ENCODE measurements at places on chromosomes 6 and 20. TPM values are rescaled to one million over a fixed set of nuclear protein-coding genes. Genes with fewer than 3 reads are reported as not detected.

GRCh38 chr20:55472704-55473103 is 532.6 kb downstream of the CBLN4 start:
- no peak for DNase-seq

DNA sequence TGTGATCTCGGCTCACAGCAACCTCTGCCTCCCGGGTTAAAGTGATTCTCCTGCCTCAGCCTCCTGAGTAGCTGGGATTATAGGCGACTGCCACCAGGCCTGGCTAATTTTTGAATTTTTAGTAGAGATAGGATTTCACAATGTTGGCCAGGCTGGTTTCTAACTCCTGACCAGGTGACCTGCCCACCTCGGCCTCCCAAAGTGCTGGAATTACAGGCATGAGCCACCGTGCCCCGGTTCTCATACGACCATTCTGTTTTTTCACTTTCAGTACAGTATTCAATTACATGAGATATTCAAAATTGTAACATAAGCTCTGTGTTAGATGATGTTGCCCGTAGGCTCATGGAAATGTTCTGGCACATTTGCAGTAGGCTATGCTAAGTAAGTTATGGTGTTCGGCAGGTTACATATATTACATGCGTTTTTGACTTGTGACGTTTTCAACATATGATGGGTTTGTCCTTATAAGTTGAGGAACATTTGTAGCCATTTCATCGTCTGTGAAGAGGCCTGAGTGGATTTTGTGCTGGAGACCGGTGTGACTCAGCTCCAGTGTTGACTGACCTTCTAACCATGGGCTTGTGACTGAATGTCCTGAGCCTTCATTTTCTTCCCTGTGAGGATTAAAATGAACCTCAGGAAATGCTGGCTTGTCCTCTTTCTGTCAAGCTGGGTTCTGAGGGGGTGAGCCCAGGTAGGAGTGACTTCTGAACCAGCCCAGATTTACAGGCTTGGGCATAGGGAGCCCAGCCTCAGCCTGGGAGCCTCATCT is 12.2 kb downstream of the PPARD start:
- DNase-seq: no peak

DNA sequence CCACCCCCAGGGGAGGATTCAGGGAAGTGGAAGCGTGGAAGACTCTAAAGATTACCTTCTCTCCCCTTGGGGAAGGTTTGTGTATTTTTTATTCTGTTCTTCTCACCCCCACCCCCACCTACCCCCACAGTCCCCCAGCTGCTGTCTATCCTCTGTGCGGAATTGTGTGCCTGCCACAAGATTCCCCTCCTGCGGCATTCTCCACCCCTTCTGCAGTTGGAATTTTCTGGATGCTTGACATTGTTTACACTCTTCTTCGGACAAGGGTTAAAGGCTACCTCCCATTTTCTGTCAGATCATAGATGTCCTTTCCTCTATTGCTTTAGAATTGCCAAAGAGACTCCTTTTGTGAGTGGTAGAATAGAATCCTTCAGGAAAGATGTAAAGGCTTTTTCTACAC is 60.4 kb upstream of the EDN3 start:
- DNase-seq: no peak

DNA sequence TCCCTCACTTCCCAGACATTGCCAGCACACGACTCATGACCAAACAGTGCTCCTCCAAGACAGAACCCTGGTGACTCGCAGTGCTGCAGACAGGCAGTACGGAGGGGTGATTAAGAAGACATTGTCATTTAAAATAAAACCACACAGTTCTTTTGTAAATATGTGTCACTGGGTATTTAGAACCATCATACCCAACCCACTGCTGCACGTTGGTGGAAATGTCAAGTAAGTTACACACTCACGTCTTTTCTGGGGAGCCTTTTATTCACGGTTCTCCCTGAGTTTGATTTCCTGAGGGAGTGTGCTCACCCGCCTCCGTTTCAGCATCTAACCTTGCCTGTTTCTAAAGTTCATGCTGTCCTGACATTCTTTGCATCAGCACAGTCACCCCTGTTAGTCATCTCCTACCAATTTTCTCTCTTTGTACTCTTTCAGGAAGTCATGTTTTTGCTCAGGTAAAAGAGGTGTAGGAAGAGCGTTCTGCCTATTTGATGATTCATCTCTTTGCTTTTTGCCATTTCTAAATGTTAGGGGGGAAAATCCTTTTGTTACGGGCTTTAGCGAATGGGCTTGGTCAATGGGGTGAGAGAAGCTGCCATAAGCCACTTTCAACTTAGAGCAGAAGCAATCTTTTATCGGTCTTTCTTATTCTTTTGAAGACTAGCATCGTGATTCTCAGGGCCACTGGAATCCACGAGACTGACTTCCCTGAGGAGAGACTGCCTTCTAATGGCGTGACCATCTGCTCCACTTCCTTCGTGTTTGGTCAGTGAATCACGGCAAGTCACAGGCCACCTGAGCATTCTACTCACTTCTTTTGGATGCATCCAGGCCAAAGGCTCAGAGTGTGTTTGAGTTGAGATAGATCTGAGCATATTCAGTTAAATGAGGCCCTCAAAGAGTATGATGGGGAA is 512.8 kb upstream of the JARID2 start:
- DNase-seq: no peak

DNA sequence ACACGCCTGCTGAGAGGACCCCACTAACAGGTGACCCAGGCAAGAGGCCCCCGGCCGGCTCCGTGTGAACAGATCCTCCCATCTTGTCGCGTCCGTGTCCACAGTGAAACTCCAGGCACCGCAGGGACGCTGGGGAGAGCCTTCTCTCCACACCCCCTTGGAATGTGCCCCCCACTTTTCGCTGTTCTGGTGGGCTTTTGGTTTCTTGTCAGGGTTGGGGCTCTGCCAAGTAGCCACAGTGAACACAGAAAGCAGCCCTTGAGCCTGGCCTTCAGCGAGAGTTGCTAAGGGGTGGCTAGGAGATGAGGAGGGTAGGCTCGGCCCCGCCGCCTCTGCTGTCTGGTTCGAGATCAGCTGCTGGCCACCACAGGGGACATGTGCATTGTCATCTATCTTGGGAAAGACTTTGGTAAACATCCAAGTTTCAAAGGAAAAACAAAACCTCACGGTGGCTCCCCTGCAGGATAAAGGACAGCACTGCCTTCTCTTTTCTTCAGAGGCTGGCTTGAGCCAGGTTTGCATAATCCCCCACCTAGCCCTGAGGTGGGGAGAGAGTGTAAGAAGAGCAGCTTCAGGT is 22.7 kb downstream of the SYNDIG1 start:
- DNase-seq: no peak

DNA sequence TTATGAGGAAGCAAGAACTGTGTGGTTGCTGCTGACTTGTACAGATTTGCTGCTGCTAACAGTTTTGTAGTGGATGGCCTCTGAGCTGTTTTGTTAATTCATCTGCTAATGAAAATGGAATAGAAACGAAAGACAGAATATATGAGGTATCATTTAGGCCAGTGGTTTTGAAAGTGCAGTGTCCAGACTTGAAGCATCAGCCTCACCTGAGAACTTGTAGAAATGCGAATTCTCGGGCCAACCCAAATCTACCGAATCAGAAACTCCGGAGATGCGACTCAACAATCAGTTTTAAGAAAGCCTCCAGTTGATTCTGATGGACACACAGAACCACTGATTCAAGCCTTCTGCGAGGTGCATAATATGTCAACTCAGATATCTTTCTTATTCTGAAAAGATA is 62.5 kb downstream of the CAP2 start:
- DNase-seq: no peak

DNA sequence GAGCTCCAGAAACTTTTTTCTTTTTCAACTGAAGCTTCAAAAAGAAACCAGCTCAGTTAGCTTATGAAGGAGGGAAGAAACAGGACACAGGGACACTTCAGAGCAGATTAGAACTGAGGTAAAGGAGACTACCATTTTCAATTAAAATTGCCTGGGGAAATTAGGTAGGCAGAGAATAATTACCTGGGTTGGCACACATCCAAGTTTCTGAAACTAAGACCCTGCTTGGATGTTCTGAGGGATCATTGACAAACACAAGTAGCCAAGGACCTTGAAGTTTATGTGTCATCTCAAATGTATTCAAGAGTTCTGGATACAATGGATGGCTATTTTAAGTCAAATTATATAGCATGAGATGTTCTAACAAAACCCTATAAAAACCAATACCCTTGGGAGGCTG is 137.6 kb downstream of the PLCB4 start:
- no peak for DNase-seq

SOX18 gene
- 58.8 TPM for total RNA-seq

SIM1 gene
- not detected for total RNA-seq
